Glomerular endothelial cell (primary cell): ENCODE measurements at places on chromosomes 1 and 21. TPM values are rescaled to one million over a fixed set of nuclear protein-coding genes. Genes with fewer than 3 reads are reported as not detected.

PAQR6 gene
- total RNA-seq: 0.15 and 1.5 TPM in 2 replicates

- DNase-seq: no peak
These were observed 1.6 kb upstream of the METTL18 start for GRCh38 chr1:169796274-169796810.

GFI1 gene
- 0.35 TPM in 1 of 2 replicates, not detected in the other for total RNA-seq

GRCh38 chr1:160837558-160838205 lies 25.0 kb downstream of the CD244 start:
- no peak for DNase-seq

- no peak for DNase-seq
These were observed 24.6 kb upstream of the CDK11A start for GRCh38 chr1:1748686-1749321.

- DNase-seq: no peak
These were observed at the start of the genes POLR3C and RNF115 for GRCh38 chr1:145823565-145824498. POLR3C (plus strand) TSS chr1:145824200; CDS start chr1:145825777, 1,577 bp downstream. RNF115 (minus strand) TSS chr1:145824095; CDS start chr1:145823873, 222 bp downstream.

NHLH1 gene
- 0.05 TPM in 1 of 2 replicates, not detected in the other for total RNA-seq

GRCh38 chr21:14890141-14890540 lies 174.7 kb downstream of the NRIP1 start:
- no peak for DNase-seq

DNA sequence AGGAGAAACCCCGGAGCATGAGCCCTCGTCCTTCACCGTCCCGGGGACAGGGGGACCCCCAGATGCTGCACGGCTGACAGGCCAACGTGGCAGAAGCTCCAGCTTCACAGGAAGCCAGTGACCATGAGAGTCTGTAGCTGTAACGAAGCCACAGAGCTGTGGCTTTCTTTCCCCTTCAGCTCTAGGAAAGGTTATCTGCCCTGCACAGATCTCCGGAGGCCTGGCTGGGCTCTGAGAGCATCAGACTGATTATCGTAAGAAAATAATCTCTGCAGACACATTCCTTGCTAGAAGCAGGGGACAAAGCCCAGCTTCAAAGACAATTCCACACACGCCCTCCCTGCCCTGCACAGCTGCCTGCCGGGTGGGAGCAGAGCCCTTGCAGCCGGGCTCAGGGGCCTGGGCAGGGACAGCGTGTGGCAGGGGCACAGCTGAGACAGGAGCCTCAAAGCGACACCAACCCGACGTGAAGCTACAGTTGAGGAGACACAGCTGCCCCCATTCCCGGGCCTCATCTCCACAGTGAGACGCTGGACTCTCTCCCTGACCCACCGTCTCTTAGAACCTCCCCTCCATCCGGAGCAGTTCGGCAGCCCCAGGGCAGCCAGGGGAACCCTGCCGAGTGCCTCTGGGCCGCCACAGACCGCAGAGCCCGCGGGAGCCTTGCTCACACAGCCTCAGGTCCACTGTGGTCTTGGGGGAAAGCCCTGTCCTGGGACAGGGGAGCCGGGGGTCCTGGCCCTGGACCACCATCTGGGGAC lies 30.6 kb downstream of the POFUT2 start:
- DNase-seq: no peak

CHRM3 gene
- total RNA-seq: 1.1 and 3.4 TPM in 2 replicates

- no peak for DNase-seq
These were observed 1.7 kb upstream of the SCAF4 start for GRCh38 chr21:31733551-31734149.

- no peak for DNase-seq
These were observed 23.2 kb downstream of the CDC42 start for GRCh38 chr1:22075718-22076117.

DNA sequence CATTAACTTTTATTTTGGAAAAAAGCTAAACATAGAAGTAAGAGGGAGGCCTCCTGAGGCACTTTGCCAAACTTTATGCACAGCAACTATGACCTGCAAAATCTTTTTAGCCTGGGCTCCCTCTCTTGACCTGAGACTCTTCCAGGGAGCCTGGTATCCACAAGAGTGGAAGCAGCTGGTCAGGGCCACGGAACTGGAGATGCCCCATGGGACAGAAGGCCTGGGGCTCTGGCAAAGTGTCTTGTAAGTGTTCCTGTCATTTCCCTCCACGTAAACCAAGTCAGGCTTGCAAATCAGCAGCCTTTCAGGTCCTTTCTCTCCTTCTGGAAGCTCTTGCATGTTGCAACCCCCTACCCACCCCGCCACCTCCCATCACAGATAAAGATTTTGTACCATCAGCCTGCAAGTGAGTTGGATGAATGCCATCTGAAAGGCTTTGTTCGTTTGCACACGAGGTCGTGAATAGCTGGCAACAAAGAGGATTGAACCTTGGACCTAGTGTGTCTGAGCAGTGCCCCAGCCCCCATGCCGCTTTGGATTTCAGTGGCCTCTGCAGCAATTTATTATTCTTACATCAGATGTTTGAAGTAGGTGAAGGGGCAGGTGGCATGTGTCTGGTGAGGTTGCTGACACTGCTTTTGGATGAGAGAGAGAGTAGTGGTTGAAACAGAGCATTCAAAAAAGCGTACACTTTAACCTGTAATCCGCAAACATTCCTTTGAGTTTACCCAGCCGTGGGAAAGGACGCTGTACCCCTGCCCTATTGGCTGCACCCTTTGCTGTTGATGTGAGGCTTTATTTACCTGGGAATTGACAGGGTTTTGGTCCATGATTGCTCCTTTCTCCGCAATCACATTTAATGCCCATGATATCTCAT lies 91.6 kb downstream of the GALNT2 start:
- no peak for DNase-seq

DNA sequence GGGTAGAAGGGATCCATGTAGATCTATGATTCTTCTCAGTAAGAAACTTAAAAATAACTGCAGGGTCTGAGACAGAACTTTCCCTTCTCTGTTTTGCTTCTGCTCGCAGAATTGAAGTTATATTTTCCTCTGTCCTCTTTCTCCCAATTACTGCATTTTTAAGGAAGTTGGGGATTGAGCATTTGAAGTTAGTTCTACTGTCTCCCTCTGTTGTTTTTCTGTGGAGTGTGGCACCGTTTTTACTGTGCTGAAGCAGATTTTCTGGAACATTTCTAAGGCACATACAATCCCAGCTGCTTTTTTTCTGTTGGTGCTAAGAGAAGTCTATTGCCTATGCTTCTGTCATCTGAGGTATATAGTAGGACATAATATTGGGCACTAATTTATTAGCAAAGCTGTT lies 43.3 kb downstream of the RASAL2 start:
- DNase-seq: no peak

SELE gene
- 5.7 and 52.6 TPM in 2 replicates for total RNA-seq

DNA sequence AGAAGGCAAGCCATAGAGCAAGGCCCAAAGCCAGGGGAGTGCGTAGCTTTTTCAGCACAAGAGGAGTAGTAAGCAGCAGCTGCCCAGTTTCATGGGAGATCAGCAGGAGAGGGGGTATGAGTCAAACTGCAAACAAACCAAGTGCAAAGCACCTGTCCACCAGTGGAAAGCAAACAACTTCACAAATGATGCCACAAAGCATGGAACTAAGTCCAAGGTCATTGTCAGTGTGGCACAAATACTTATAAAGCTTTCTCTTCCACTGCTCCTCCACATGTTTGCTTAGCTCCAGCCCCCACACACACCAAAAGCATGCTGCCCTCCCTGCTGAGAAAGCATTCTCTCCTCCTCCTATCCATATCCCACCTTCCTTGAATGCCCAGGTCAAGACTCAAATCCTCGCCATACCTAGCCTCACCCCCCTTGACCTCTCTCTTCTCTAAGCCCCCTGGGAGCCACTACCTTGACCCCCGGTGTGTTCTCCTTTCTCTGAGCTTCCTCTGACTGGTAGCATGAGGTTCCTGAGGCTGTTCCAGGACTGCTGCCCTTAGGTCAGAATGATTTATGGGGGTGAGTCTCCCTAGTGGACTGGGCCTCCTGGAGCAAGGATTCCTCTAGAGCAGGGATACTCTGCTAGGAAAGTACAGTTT lies 70.4 kb downstream of the DMAP1 start:
- no peak for DNase-seq

DNA sequence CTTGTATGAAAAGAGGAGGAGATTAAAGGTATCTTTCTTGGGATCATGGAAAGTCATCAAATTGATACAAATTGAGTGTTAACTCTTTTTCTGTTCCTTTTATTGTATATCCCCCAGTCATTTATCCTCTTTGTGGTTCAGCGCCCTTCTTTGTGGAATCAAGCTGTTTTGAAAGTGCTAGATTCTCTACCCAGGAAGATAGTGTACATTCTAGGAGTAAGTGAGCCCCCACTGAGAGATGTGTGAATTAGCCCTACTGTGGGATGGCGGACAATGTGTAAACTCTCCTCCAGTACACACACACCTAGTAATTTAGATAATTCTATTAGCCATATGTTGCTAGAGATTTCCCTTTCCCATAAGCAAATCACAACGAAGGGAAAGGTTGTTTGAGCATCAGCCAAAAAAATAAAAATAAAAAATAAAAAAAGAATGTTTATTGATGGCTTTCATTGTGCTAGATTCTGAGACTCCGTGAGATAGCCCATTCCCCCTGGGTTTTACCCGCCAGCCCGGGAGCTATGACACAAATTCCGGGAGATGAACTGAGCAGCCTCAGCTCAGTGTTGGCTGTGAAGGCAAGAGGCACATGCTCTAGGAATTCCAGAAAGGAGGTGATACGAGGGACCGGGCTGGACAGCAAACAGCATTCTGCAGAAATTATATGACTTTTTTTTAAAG lies 378.4 kb upstream of the RUNX1 start:
- no peak for DNase-seq

DNA sequence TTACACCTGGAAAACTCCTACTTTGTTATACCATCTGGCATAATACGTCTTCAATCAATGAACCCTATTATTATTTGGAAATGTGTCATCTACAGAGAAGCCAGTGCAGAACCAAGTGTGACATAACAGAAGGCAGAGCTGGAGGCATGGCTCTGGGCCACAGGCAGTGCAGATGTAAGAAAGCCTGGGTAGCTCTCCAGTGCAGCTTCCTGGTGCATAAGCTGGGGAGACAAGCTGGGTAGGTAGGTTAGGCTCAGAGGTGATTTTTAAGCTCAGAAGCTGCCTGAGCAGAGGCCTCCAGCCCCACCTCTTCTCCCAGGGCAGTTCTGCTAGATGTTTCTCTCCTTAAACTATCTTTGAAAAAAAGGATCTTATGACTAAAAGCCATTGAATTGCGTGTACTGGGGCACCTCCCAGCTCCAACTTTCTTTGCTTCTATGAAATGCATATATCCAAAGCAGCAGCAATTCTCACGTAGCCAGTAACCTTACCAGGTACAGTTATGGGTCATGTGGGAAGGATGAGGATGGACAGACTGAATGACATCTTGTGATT lies 30.7 kb downstream of the AKNAD1 start:
- no peak for DNase-seq

ADAMTSL4 gene
- 1.3 and 2.6 TPM in 2 replicates for total RNA-seq

CPT2 gene
- 14.1 and 14.8 TPM in 2 replicates for total RNA-seq

- DNase-seq: no peak
These were observed 253.0 kb downstream of the FGGY start for GRCh38 chr1:59549903-59550302.

DNA sequence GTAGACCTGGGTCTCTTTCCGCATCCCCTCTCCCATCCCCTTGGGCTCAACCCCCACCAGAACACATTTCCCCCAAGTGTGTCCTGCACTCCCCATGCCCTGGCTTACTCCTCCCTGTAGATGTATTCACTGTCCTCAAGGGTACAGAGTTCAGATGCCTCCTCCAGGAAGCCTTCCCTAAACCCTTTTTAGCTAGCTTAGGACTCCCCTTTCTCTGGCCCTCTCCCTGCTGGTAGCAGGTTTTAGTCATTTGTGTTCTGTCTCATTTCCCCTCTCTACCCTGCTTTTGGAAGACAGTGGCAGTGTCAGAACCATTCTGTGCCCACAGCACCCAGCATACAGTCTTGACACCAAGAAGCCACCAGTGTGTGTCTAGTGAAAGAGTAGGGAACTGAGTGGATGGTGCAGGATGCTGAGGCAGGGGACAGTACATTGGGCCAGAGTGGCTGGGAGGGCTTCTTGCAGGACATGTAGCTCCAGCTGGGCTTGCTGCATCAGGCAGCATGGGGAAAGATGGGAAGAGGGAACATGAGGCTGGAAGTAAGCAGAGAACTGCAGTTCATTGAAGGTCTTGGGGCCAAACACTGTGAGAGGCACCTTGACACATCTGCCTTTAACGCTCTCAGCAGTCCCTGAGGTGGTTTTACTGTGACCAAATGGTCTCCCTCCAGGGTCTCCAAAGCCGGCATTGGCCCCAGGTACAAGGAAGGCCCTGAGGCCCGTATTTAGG lies 2.5 kb downstream of the FOXO6 start:
- no peak for DNase-seq

DNA sequence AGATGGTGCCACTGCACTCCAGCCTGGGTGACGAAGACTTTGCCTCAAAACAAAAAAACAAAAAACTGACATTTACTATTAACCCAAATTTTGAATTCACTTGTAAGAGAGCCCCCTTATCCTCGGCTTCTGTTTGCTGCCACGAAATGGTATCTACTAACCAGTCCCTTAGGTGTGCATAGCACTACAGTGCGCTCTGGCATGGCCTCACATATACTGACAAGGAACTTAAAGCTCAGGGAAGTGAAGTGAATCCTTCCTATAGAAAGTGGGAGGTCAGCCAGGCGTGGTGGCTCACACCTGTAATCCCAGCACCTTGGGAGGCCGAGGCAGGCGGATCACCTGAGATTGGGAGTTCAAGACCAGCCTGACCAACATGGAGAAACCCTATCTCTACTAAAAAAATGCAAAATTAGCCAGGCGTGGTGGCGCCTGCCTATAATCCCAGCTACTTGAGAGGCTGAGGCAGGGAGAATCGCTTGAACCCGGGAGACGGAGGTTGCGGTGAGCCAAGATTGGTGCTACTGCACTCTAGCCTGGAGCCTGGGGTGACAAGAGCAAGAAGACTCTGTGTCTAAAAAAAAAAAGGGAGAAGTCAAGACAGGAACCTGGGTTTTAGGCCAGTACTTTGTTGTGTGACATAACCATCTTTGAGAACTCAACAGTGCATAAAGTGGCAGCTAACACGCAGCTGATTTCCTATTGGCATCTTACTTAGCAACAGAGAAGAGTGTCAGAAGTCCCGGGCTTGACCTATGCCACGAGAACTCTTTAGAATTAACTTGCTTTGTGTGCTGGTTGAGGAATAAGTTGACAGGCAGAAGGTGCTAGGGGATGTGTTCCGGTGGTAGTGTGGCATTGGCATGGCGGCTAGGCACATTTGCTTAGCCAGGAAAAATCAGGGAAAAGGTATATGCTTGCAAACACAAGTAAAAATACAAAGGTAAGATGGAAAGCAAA lies 16.8 kb downstream of the ERRFI1 start:
- no peak for DNase-seq

DNA sequence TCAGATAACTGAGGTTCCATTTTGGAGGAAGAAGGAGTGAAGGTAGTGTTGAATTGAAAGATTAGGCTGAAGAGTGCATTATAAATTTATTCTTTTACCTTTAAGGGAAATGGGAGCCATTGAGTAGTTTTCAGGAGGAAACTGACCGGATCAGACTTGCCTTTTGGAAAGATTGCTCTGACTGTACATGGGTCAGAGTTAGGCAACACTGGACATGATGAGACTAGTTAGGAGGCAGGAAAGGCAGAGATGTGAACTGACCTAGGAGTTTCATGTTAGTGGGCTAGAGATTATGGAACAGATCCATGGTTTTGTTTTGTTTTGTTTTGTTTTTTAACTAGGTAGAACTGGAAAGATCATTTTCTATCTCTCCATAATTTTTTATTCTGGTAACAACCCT lies 78.2 kb downstream of the SNX7 start:
- no peak for DNase-seq
